ENCODE measurements at places on chromosomes 1 and 21. TPM values are rescaled to one million over a fixed set of nuclear protein-coding genes. Genes with fewer than 3 reads are reported as not detected.

GPR52 gene
- total RNA-seq: 0.91 TPM

LCE1B gene
- total RNA-seq: not detected

C1orf56 gene
- 7.1 TPM for total RNA-seq

DISC1 gene
- total RNA-seq: 3.5 TPM

ZNHIT6 gene
- 8.7 TPM for total RNA-seq

RPTN gene
- not detected for total RNA-seq

PLCH2 gene
- total RNA-seq: 0.16 TPM

ZNF692 gene
- total RNA-seq: 23.0 TPM

AGO1 gene
- 18.8 TPM for total RNA-seq

CD1D gene
- 1.4 TPM for total RNA-seq

RAB7B gene
- 1.4 TPM for total RNA-seq

L1TD1 gene
- total RNA-seq: 0.08 TPM

JAM2 gene
- 23.7 TPM for total RNA-seq

LCK gene
- total RNA-seq: 0.63 TPM

CPLANE2 gene
- 9.7 TPM for total RNA-seq

CD1B gene
- total RNA-seq: not detected

GREM2 gene
- not detected for total RNA-seq

SLC30A7 gene
- 5.7 TPM for total RNA-seq

ARV1 gene
- total RNA-seq: 19.3 TPM

EPHA2 gene
- 9.6 TPM for total RNA-seq
